Chondrocyte (in vitro differentiated cells): ENCODE measurements at places on chromosomes 12 and 14.

DNA sequence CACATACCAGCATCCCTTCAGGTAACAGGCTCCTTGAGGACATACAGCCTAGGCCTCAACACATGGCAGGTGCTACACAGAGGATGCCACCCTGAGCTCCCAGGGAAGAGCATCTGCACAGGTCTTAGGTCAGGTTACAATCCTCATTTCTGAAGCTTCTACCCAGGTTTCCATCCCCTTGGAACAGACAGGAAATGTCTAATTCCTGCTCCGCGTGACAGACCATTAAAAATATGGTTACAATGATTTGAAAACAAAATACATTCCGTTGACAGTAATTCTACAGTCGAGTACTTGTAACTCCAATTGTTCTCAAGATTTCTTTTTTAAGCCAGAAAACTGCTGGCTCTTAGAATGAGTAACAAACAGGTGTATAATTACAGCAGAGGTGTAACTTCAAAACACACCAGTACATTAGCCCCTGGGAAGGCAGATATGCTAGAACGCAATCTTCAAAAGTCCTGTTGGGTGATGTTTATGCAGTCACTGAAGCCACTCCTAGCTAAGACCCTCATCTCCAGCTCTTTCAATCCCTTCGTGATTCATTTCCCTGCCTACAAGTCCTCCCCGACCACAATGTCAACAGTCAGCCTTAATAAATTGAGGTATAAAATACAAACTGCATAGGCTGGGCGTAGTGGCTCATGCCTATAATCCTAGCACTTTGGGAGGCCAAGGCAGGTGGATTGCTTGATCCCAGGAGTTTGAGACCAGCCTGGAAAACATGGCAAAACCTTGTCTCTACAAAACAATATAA, 11.6 kb downstream of the SETD3 start:
- no peak overlapping the region for H3K4me3 ChIP-seq
- H3K27ac ChIP-seq, result no peak overlapping the region
- H3K36me3 ChIP-seq, result no peaks in the 10 kb centered on the region
- H3K4me1 ChIP-seq, result peaks cover 45% of the 10 kb centered on the region

- no peaks in the 10 kb centered on the region for H3K36me3 ChIP-seq
- H3K27ac ChIP-seq, result no peak overlapping the region
These were observed 7.4 kb upstream of the BEGAIN start for GRCh38 chr14:100594625-100594951.

- H3K4me1 ChIP-seq, result peaks cover 13% of the 10 kb centered on the region
- H3K4me3 ChIP-seq, result peak overlapping the region; percentile 85
- H3K27me3 ChIP-seq, result peaks cover 1% of the 10 kb centered on the region
- peak overlapping the region; percentile 76 for H3K27ac ChIP-seq
- DNase-seq, result no peak
- no peaks in the 10 kb centered on the region for H3K36me3 ChIP-seq
These were observed 18.8 kb downstream of the SOCS2 start for GRCh38 chr12:93591137-93591868.

DNA sequence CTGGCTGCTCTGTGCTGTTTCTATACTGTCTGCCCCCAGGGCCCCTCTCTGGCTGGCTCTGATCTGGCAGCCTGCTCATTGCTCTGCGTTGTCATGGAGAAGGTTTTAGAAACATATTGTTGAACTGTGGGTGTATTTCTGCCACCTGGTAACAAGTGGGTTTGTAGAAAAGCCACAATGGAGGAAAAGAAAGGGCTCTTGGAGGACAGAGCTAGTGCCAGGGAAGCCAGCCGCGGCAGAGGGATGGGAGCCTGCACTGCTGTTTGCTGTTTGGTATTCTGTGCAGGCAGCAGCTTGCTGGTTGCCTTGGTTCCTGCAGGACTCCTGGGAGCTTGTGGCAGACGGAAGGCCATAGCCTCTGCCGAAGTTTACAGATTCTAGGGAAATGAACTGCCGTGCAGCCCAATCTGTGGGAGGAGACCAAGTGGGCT, 15.1 kb downstream of the CCDC177 start:
- no peaks in the 10 kb centered on the region for H3K36me3 ChIP-seq
- DNase-seq, result no peak
- no peak overlapping the region for H3K27ac ChIP-seq

GRCh38 chr12:56234746-56235436, 5.0 kb downstream of the SLC39A5 start:
- no peaks in the 10 kb centered on the region for H3K4me1 ChIP-seq
- no peak overlapping the region for H3K27ac ChIP-seq
- DNase-seq, result no peak
- peaks cover 2% of the 10 kb centered on the region for H3K36me3 ChIP-seq
- H3K27me3 ChIP-seq, result no peaks in the 10 kb centered on the region

DNA sequence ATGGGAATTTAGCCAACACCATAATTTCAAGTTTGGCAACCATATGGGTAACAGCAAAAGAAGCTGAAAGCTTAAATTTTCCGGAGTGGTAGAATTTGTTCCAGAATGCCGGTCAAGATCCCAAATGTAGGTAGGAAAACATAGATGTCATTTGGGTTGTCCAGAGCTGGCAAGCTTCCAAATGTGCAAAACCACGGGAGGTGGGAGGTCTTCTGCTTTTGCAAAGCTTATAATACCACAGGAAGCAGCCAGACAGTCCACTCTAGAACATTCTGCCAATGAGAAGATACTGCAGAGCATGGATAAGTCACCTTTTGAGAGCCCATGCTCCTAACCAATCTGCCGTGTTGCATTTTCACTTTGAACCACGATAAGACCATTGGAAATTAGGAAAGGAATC, 26.4 kb upstream of the BATF start:
- H3K4me1 ChIP-seq, result no peaks in the 10 kb centered on the region
- no peak overlapping the region for H3K4me3 ChIP-seq
- H3K36me3 ChIP-seq, result no peaks in the 10 kb centered on the region
- H3K27me3 ChIP-seq, result peaks cover 4% of the 10 kb centered on the region

DNA sequence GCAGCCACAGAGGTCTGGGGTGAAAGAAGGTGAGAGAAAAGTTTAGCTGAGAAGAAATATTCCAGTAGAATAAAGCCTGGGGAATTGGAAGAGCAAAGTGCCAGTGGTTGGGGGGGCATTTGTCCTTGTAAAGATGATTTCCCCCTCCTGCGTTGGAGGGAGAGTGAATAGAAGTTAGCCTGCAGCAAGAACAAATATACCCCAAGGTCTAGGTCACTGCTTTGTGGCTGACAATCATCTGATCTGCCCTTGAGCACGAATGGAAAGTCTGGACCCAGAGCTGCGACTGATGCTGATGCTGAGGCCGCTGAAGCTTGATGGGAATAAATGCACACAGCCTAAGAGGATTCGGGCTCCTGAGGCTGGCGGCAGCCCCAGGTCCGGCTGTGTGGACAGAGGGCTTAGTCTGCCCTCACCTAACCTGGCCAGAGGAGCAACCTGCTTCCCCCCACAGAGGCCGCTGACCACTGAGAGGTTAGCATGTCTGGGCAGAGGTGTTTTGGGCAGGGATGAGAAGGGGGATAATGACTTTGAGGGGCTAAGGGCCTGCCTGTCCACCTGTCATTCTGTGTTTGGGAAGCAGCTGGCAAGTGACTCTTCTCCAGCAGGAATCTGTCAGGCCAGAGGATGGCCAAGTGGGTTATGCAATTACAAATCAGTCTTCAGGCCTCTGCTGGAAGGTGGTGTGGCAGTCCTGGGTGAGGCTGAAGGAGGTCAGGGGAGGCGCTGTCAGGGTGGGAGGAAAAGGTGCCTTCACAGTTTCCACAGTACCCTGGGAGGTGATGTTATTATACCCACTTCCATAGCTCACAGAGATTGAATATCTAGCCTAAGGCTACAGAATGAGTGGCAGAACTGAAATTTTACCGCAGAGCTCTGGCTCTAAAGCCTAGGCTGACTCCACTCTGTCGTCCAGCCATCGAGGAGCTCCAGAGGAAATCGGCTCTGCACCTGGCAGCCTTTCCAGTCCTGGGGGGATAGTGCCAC, 11.7 kb downstream of the TUBA1C start:
- peak overlapping the region; percentile 49 for H3K27ac ChIP-seq
- peaks cover 20% of the 10 kb centered on the region for H3K4me1 ChIP-seq
- H3K4me3 ChIP-seq, result no peak overlapping the region
- no peak for DNase-seq
- H3K27me3 ChIP-seq, result no peaks in the 10 kb centered on the region
- peaks cover 7% of the 10 kb centered on the region for H3K36me3 ChIP-seq

DNA sequence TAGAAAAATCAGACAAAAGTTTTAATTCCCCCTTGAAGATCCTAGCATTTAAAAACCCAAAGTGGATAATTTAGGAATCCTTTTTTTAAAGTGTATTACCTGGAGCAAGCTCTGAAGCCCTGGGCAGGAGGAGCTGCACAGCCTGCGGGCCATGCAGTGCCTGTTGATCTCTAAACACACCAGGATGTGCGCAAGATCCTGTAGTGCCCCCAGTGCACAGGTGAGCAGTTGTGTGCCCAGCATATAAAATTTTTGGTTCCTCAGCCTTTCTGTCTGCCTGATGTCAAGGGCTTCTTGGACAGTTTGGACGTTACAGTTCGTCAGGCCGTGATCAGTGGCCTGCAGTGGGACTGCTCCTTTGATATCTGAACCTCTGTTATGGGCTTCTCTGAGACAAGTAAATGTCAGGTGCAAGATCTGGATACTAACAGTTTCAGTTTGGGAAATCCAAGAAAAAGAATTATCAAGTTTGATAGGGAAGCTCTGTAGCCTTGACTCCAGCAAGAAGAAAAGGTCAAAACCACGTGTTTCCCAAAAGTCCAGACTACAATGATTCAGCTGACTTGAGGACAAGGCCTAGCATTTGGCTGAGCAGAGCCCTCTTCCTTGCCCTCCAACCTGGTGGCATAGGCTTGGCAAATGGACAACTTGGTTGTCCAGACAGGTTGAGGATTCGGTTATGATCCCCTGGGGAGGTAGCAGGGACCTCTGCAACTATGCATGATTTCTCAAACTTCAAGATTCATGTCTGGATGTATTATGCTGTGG, 1.0 kb downstream of the ATXN7L3B start:
- peak overlapping the region; percentile 97 for H3K4me3 ChIP-seq
- H3K36me3 ChIP-seq, result peaks cover 29% of the 10 kb centered on the region
- no peak for DNase-seq
- H3K27ac ChIP-seq, result peak overlapping the region; percentile 99

DNA sequence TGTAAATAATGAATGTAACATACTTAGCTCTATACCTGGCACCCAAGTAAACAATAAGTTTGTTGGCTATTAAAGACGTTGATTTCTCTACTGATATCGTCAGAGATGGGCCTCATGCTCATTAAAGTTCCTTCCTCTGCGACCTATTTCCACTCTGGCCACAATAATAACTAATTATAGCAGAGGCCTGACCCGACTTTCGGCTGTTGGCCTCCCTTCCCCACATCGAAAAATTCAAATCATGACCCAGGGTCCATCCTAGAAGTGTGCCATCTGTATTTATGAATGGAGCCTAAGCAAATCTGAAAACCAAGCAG, 321 bp upstream of the USP30 start:
- H3K4me1 ChIP-seq, result peaks cover 18% of the 10 kb centered on the region
- peak overlapping the region; percentile 92 for H3K27ac ChIP-seq
- H3K4me3 ChIP-seq, result peak overlapping the region; percentile 92
- H3K27me3 ChIP-seq, result no peaks in the 10 kb centered on the region
- DNase-seq, result no peak
